NCI-H1048 (cell line): ENCODE measurements at places on chromosomes 7 and 10.

- no peak for DNase-seq
These were observed 10.2 kb upstream of the SLC25A28 start for GRCh38 chr10:99630433-99630832.

DNA sequence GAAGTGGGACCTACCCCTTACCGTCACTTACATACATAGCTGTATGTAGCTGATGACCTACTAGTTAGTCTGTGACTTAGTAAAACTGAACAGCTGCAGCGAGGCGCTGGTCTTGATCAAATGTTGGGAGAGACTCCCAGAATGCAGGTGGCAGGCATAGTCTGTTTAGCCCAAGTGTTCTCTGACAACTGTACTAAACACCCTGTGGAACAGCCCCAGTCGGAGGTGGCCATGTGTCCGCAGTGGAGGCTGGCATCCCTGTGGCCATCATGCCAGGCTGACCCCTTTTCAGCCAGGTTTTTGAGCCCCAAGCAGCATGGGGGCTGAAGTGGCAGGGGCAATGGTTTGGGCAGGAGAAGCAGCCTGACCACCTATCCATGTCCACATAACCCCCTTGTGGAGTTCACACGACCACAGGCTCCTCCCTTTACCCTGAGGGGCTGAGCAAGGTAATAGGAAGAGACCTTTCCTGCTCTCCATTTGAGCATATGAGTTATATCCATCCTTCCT lies 7.2 kb downstream of the ADCY1 start:
- no peak for DNase-seq

GRCh38 chr7:102258073-102258748 lies 28.5 kb upstream of the SH2B2 start:
- no peak for DNase-seq

GRCh38 chr7:54743580-54743979 lies 15.4 kb downstream of the SEC61G start:
- no peak for DNase-seq

DNA sequence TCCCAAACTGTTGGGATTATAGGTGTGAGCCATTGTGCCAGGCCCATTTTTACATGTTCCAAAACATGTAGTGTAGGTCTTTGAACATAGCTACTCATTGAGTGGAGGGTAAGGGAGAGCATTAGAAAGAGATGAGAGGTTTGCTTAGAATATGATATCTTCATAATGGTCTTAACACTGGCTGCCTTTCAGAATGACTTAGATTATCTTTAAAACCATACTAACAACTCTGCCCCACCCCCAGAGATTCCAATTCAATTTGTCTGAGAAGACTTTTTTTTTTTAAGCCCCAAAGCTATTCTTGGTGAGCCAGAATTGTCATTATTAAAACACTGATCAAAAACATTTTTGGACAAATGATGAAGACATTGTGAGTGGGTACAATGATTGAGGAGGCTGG lies 168.9 kb downstream of the PHTF2 start:
- no peak for DNase-seq

- DNase-seq, result no peak
These were observed 37.5 kb downstream of the AHCYL2 start for GRCh38 chr7:129262324-129262723.

- no peak for DNase-seq
These were observed 7.4 kb downstream of the AVL9 start for GRCh38 chr7:32502728-32503127.

- no peak for DNase-seq
These were observed 79.1 kb upstream of the PPIF start for GRCh38 chr10:79268161-79268601.

GRCh38 chr7:35630024-35630972 lies 64.6 kb downstream of the HERPUD2 start:
- DNase-seq, result no peak

DNA sequence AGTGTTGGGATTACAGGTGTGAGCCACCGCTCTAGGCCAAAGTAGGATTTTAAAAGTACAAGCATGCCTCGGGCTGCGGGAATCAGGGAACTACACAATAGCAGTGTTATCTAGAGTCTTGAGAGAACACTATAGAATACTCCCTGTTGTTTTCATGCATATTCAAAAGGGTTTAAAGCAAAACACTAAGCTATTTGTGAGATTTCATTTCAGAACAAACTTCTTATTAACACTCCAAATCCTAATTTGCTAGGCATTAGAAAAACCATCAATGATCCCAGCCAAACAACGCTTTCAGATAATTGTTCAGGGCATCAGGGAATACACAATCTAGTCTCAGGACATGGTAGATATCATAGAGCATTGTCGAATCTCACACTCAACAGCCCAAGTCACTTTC lies 13.9 kb downstream of the DENND11 start:
- DNase-seq, result no peak
